ENCODE measurements at places on chromosomes 6 and 20.

DNA sequence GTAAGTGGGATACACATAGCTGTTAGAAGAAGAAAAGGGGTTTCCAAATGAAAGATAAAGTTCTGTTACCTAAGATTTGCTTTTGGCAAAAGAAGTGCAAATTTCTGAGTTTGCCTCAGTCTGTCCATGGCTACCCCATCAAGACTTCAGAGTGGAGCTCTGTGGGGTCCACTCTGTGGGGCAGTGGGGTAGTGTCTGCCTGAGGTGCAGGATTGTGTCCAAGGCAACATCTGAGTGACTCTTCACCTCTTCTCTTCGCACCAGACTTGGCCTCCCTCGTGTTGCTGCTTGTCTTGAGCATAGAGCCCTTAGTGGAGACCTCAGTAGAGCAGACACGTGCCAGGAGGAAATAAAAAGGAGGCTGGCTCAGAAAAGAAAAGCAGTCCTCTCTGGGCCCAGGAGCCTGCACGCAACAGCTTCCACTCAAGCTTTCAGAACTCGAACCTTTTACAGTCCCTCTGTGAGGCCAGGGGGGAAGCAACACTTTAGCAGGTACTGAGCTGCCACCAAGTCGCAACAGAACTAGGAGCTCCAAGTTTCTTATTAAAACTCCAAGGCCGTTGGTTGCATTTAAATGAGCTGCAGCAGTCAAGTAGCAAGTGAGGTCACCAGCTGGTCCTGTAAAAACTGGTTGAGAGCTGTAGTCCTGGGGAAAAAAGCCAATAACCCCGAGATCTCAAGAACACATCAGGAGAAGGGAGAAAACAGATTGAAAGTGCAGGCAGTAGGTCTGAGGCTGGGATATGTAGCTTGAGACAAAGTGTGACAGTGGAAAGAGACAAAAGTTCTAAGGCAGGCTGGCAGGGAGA lies 413.5 kb downstream of the CDC5L start:
- no peak for DNase-seq

GRCh38 chr20:3231116-3231515 lies 7.9 kb downstream of the SLC4A11 start:
- no peak for DNase-seq

DNA sequence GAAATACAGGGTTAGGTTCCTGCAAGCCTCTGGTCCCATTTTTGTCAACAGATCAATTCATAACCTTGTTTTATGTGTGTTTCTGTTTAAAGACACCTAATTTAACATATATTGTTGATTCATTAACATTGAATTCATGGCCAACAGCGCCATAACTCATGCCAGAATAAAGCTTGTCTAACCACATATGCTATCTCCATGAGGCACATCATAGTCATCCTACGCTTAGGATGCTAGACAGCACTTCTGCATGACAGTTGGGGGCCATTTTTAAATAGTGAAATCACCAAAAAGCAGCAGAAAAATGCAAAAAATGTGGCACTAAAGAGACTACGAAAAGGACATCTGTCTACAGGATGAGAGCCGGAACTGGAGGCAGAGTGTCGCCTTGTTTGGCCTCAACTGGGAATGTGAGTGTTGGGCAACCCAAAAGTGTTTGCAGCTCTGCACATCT lies 37.9 kb downstream of the TRAM2 start:
- no peak for DNase-seq

GRCh38 chr20:14113416-14113815 lies 118.1 kb downstream of the MACROD2 start:
- DNase-seq: no peak

DNA sequence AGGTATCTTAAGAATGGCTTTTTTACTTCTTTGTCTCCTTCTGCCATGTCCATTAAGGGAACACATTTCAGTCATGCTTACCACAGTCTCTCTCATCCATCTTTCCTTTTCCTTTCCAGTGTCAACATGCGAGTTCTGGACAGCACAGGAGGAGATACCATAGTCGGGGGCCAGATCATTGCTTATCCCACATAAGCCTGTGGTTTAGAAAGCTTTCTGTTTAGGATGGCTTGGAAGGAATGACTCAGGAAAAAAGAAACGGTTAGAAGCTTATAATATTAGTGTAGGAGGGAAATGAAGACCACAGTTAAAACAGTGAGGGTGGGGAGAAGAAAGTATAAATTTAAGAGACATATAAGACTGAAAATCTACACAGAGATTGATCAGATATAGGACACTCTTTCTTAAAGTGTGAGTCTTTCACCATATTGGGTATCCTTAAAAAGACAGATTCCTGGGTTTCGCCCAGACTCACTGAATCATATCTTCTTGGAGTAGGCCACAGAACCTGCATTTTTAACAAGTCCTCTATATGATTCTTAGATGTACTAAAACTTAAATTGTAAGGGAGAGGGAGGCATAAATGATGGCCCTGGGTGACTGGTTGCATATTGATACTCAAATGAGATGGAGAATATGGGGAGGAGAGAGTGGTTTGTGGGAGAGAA lies 36.1 kb downstream of the DSE start:
- DNase-seq: no peak

DNA sequence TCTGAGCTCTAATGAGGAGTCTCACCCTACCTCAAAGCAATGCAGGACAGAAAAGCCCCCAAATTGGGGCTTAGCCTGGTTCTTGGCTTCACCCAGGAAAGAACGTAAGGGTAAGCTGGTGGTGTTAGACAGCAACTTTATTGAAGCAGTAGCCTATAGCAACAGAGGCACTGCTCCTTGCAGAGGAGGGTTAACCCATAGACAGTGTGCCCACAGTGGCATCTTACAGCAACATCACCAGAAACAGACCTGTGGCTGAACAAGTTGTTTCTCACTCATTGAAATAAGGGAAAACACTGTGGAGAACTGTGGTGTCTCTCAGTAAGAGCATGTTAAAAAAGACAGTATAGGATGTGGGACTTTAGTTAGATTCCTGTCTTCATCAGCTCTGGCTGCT lies 80.4 kb upstream of the SPTLC3 start:
- DNase-seq: no peak

GRCh38 chr6:66198062-66198624 lies 491.1 kb upstream of the EYS start:
- no peak for DNase-seq

Data from stimulated activated CD8-positive, alpha-beta memory T cell treated with anti-CD3 and anti-CD28 coated beads, Interleukin-2, amount 100 ng/mL, for 1 hour (primary cell).